Panc1 (cell line): ENCODE measurements at places on chromosomes 11 and 22. TPM values are rescaled to one million over a fixed set of nuclear protein-coding genes. Genes with fewer than 3 reads are reported as not detected.

Gene LSP1
- total RNA-seq, result 0.90 TPM

Gene LARGE1
- total RNA-seq, result 2.5 TPM

Gene TBRG1
- total RNA-seq, result 35.0 TPM

Gene SLC22A25
- not detected for total RNA-seq

Gene BARX2
- 3.9 TPM for total RNA-seq

Gene OR11H1
- total RNA-seq, result not detected

Gene CABP4
- total RNA-seq, result not detected

Gene INS
- not detected for total RNA-seq

Gene RGL4
- not detected for total RNA-seq

Gene POU2F3
- not detected for total RNA-seq

Gene KRTAP5-11
- total RNA-seq, result not detected

Gene FXYD6
- total RNA-seq, result 0.54 TPM

Gene OR51B4
- total RNA-seq, result not detected
